ENCODE measurements at places on chromosomes 5 and 9.

- DNase-seq, result no peak
Measured at GRCh38 chr9:4042991-4043390, 256.9 kb downstream of the GLIS3 start.

DNA sequence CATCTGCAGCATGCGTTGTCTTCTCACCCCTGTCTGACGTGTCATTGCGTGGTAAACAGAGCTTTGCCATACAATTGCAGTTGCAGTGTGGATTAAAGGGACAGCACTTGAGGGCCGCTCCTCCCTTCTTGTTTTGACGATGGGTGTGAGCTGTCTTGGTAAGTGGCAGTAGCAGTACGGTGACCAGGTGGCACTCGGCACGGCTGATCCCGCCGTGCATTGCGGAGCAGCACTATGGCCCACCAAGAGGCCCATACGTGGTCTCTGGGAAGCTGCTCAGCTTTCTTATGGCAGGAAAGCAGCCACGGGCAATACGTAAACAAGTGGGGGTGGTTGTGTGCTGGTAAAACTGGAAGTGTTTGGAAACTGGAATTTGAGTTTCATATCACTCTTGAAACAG is 25.1 kb downstream of the EHMT1 start:
- no peak for DNase-seq

GRCh38 chr5:149824846-149825245 is 94.7 kb downstream of the PPARGC1B start:
- no peak for DNase-seq

GRCh38 chr5:38556088-38556598 is 303 bp downstream of the LIFR start:
- no peak for DNase-seq

DNA sequence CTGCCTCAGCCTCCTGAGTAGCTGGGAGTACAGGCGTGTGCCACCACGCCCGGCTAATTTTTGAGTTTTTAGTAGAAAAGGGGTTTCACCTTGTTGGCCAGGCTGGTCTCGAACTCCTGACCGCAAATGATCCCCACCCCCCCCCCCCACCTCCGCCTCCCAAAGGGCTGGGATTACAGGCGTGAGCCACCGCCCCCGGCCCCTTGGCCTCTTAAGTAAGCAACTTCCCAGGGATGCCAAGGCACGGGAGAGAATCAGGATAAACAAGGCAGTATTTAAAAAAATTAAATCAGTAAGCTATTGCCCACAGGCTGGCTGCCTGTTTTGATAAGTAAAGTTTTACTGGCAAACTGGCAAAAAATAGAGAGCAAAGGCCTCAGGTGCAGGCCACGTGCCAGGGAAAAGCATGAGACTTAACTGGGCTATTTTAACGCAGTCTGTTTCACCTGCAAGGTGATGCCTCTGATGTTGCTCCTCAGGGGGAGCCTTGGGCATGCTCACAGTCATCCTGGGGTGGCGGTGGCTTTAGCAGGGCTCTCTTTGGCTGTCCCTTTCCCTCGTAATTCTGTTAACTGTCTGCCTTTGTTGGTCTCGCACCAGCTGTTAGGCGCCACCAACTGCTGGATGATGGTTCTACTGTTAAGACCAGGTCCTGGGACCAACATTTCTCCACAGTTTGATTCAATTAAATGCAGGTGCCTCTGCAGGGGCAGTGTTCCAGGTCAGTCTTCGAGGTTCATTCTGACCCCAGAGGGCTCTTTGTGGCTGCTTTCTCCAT is 19.4 kb upstream of the RNF130 start:
- peak; percentile 35 for DNase-seq

GRCh38 chr9:19101203-19101602 is 1.5 kb downstream of the HAUS6 start:
- no peak for DNase-seq

DNA sequence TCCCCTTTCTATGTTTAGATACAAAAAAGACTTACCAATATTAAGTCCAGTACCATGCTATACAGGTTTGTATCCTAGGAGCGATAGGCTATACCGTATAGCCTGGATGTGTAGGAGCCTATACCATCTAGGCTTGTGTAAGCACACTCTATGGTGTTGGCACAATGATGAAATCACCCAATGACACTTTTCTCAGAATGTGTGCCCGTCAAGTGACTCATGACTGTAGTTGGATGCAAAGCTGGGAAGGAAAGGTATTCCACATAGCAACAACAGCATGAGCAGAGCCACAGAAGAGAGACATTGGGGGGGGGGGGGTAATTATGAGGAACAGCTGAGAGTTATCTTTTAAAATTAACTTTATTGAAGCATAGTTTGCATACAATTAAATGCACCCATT is 63.2 kb downstream of the TTLL11 start:
- no peak for DNase-seq

- no peak for DNase-seq
Measured at GRCh38 chr5:115079924-115080623, 89.6 kb downstream of the TRIM36 start.

DNA sequence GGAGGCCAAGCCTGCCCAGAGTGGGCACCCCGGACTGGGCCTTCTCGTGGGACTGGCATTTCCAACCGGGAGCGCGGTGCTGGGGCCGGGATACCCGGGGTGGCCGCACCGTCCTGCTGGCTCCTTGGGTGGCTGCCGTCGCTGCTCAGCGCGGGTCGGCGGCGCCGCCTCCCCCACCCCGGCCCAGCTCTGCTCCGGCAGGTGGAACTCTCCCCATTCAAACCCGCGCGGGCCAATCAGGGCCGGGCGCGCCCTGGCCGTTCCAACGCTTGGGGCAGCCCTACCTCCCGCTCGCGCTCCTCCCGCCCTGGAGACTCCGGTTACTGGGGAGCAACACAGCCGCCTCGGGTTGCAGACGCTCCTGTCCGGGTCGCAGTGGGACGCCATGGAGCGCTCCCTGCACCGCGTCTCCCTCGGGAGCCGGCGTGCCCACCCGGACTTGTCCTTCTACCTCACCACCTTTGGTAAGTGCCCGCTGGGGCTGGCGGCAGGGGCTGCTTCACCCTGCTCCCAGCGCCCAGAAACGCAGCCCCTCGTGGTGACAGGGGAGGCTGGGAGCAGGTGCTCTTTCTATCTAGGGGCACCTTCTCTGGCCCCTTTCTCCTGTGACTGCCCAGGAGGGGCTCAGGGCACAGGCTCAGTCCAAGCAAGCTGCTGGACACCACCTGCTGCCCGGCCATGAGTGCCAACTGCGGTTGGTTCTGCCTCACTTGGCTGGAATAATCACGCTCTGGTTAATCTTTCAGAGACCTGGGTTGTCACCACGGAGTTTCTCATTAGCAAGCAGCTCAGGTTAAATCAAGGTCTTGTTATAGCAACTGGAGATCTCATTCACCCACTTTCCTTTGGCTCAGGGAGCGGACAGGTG is at the start of gene RGS3:
Gene RGS3, plus strand, starts transcription at position 310 of the 868 bp plus-strand sequence. Its CDS starts 76 bp downstream, at position 386.
- peak; percentile 96 for DNase-seq

GRCh38 chr9:34227445-34227844 is 48.6 kb downstream of the UBAP1 start:
- no peak for DNase-seq

GRCh38 chr9:112421771-112422222 is 41.9 kb downstream of the HSDL2 start:
- no peak for DNase-seq

DNA sequence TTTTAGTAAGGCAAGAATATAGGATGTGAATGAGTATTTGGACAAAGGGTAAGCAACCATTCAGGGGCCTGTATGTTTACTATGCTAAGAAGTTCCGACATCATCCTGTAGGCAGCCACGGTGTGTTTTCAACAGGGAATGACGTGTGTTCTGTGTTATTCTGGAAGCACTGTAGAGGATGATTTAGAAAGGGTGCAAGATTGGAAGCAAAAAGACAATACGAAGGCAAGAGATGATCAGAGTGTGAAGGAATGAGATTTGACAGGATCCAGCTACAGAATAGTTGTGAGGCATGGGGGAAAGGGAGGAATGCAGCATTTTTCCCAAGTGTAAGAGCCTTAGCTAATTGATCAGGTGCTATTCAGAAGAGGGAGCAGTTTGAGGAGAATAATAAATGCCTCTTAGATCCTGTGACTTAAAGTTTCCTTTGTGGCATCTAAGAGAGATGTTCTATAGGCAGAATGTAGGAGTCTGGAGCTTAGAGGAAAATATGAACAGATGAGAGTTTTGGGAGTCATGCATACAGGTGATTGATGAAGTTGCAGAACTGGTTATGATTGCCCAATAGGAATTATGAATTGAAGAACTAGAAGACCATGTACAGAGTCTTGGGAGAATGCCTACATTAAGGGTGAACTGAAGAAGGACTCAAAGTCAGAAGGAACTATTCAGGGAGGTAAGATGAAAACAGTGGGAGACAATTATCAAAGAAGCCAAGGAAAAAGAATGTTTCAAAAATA is 2.5 kb downstream of the SMC5 start:
- DNase-seq, result no peak

GRCh38 chr5:143251190-143251589 is 152.3 kb downstream of the NR3C1 start:
- DNase-seq, result no peak

DNA sequence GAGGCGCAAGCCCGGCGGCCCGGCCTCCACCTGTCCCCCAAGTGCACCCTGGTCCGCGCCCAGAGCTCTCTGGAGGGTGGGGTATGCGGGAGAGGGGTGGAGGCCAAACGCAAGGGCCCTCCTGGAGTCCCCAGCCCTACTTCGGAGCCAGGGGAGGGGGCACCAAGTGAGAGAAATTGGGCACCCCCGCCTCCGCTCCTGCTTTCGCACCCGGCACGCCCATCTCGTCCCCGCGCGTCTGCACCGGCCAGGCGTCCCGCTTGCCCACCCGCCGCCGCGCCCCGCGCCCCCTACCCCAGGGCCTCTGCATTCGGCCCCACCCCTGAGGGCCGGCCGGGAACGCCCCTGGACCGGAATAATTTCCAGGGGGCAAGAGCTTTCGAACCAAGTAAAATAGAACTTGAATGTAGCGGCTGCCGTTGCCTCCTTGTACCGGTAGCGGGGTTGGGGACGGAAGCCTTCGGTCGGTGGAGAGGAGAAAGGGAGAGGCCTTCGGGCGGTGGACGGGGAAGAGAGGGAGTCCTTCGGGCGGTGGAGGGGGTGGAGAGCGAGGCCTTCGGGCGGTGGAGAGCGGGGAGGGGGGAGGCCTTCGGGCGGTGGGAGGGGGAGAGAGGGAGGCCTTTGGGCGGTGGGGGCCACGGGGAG is 694 bp upstream of the PHPT1 start:
- DNase-seq, result peak; percentile 60

GRCh38 chr5:147887930-147888329 is 9.4 kb downstream of the SCGB3A2 start:
- DNase-seq, result no peak

- no peak for DNase-seq
Measured at GRCh38 chr5:14184725-14185124, 41.6 kb downstream of the TRIO start.

GRCh38 chr5:88188458-88189132 is 80.0 kb downstream of the TMEM161B start:
- no peak for DNase-seq

GRCh38 chr9:125541840-125542243 is 165.2 kb downstream of the MAPKAP1 start:
- no peak for DNase-seq

- no peak for DNase-seq
Measured at GRCh38 chr5:127870914-127871313, 167.7 kb downstream of the CCDC192 start.

- DNase-seq, result peak; percentile 11
Measured at GRCh38 chr5:148454576-148454975, 70.8 kb downstream of the FBXO38 start.

- no peak for DNase-seq
Measured at GRCh38 chr5:53422539-53422938, 57.9 kb upstream of the FST start.

- DNase-seq, result no peak
Measured at GRCh38 chr9:30280229-30280900, 2104.1 kb upstream of the ACO1 start.

- no peak for DNase-seq
Measured at GRCh38 chr5:135955525-135955924, 742 bp upstream of the LECT2 start.

GRCh38 chr5:120093178-120093577 is 370.9 kb upstream of the PRR16 start:
- DNase-seq, result no peak

- DNase-seq, result no peak
Measured at GRCh38 chr5:139742173-139742903, 53.3 kb upstream of the PSD2 start.

DNA sequence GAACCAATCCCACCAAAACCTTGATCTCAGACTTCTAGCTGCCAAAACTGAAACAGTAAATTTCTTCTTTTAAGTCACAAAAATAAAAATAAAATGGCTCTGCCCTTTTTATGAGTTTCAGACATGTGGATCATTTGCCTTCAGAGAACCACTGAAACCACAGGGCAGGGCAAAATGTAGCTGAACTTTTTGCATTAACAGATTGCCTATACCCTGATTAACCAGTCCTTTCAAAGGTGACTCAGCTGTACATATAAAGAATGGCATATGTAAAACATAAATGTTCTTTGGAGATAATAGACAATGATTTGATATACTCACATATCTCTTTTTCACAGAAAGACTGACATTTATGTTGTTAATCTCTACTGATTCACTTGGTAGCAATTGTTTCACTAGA is 187.1 kb upstream of the GRIN3A start:
- DNase-seq, result no peak

DNA sequence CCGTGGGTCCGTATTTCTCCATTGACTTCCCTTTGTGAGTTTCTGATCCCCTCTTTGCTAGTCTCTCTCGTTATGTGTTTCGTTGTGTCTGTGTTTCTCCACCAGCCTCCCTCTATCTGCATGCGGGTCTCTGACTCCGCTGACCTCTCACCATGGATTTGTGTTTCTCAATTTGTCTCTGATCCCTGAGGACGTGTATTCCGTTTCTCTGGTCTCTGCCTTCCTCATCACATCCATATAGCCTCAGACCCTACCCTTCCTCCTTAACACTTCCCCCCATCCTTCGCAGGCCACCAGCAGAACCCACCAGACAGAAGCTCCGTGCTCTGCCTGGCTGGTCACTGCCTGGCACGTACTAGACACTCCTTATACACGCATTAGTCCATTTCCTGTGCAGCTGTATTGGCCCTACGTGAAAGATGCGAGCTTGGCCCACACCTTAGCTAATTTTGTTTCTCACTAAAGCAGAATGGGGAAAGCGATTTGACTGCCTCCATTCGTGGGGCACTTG is 631 bp downstream of the B4GALT7 start:
- no peak for DNase-seq

GRCh38 chr5:1432296-1432695 is 12.9 kb downstream of the SLC6A3 start:
- DNase-seq, result no peak

DNA sequence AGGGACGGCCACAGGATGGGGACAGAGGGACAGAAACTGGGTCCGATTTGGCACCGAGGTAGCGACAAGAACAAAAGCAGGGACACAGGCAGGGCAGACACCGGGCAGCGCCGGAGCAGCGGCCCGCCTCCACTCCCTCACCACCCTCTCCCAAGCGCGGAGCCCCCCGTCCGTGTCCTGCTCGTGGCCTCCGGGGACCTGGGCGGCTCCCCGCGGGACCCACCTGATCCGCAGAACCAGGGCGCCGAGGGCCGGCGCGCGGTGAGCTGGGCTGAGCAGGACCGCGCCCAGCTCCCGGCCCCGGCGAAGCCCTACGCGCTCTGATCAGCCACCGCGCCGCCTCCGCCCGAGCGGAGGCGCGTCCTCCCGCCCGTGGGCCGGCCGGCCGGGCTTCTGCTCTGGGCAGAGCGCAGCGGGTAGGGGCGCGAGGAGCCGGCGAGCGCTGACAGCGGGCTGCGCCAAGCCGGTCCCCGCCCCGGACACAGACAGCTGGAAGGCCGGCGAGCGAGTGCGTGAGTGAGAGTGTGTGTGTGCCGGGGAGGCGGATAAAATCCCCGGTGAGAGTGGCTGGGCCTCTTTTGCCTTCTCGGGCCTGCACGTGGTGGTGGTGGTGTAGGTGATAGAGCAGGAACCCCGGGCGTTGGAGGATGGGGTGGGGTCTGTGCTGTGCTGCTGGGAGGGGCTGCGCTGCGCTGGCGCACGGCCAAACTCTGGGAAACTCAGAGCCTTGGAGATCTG is at the start of gene GGTA1:
Gene GGTA1, minus strand, starts transcription at position 418 of the 738 bp plus-strand sequence. CDS start 31,922 bp downstream, outside the sequence.
- peak; percentile 84 for DNase-seq

All from iPS-NIHi11 (cell line).